ENCODE measurements at places on chromosomes 6 and 20.
A peak's percentile ranks its signal among the peaks of the same experiment; 100 is the strongest.

DNA sequence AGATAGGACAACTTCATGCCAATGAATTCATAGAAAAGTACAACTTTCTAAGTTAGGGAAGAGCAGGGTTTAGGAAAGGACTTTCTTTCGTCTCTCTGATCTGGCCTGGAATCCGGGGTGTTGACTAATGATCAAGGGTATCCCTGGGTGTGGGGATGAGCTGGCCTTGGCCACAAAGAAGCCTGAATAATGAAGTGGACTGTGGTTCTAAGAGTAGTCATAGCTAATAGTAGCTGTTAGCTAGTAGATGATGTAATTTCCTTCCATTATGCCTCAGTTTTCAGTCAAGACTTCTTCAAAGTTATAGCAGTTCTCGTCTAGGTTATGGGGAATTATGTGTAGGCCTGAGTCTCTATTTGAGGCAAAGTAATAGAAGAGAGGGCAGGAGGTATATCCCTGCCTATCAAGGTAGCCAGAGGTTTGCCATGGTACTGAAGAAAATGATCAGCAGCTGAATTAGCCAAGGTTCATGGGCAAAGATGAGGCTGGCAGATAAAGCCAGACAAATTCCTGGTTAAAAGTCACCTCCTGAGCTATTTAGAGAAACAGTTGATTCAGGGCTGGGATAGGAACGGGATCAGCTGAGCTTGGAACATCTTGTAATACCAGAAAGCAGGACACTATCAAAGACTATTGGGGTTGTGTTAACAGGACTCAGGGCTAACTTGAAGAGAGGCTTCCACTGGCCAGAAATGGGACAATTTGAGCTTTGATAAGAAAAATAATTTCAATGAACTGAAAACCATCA lies 18.7 kb upstream of the TRPC4AP start:
- DNase-seq = no peak

DNA sequence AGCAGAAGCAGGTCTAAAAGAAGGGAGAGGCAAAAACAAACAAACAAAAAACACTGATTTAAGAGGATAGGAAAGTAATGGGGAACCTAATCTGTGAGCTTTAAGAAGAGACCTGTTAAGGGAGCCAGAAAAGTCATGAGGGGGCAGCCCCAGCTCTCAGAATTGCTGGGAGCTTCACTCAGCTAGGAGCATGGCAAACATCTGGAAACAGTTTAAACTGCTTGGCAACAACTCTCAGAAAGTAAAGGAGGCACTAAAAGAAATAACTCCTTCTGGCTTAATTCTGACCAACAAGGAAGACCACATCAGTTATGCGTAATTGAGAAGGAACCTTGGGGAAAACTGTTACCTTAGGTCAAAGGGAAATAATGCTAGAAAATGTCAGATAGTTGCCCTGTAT lies 121.4 kb downstream of the LAMP5 start:
- DNase-seq = no peak

GRCh38 chr6:146598772-146599405 lies at the start of gene ADGB:
ADGB (plus strand) TSS chr6:146598972; CDS start chr6:146599041, 69 bp downstream.
- DNase-seq = no peak

DNA sequence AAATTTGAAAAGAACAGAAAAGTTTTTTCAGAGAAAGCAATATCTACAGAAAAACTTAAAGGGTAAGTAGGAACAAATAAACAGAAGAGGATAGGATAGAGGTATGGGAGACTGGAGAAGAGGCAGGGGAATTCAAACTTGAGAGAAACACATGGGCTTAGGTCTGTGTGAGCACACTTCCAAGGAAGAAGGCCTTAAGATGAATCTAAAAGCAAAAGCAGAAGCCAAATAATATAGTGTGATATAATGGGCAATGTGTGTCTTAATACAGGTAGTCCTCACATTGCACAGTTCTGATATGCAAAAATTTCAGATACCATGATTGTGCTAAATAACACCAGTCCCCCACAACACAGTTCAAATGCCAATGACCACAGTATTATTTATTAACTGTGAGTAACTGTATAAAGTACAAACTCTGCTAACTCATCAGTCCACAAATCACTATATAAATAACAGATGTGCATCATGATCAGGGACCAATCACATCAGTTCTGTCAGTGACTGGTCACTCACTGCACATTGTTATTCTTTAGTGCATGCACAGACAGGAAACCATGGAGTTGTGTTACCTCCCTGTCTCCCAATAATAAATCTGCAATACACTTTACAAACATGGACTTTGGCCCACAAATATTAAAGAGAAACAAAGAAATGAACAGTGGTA lies 18.6 kb downstream of the SNX14 start:
- no peak for DNase-seq

DNA sequence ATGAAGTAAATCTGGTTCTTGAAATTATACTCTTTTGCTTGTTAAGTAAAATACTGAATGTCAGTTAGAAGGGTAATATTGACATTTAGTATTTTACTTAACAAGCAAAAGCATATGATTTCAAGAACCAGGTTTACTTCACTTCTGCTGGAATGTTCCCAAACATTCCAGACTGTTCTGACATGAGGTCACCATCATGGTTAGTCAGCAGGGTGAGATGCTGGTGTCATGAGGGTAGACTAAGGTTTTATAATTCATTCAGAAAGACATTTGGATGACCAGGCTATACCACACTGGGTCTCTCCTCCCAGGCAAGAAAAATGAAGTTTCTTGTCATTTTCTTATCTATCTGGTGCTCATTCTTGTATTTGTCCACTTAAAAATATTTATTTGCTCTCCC lies 414.4 kb upstream of the MMS22L start:
- no peak for DNase-seq

DNA sequence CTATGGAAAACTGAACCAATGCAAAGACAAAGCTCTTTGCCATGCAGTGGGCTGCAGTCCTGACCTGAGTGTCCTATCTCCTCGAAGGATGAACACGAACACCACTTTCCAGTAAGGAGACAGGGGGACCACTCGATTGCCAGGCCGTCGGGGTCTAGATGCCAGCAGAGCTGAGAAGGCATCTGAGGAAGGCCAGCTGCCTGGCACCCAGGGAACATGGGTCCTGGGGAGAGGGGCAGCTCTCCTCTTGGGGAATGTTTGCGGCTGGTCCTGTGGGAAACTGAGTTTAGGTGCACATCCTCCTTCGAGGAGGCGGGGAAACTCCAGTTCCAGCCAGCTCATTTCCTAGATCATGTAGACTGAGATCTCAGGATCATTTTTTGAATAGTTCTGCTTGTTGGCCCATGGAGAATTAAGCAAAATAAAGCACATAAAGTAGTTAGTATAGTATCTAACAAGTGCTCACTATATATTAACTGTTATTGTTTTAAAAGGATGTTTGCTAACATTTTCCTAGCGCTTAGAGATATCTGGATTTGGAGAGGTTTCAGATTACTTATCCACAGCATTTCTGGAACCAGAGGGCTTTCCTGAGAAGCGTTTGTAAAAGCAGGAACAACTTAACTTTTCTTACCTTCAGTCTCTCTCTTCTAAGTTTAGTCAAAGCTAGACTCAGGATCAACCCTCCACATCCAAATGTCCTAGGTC lies 225.3 kb upstream of the FOXQ1 start:
- DNase-seq = no peak

GRCh38 chr6:121951918-121952379 lies 447.5 kb upstream of the HSF2 start:
- DNase-seq = no peak

GRCh38 chr6:163871616-163872015 lies 457.1 kb downstream of the QKI start:
- DNase-seq = no peak

- peak; percentile 35 for DNase-seq
Measured at GRCh38 chr6:142906945-142907470, 38.0 kb downstream of the HIVEP2 start.

GRCh38 chr20:34295284-34295683 lies 7.9 kb downstream of the AHCY start:
- DNase-seq = no peak

- DNase-seq = peak; percentile 51
Measured at GRCh38 chr6:158816329-158816728, 2.8 kb downstream of the EZR start.

DNA sequence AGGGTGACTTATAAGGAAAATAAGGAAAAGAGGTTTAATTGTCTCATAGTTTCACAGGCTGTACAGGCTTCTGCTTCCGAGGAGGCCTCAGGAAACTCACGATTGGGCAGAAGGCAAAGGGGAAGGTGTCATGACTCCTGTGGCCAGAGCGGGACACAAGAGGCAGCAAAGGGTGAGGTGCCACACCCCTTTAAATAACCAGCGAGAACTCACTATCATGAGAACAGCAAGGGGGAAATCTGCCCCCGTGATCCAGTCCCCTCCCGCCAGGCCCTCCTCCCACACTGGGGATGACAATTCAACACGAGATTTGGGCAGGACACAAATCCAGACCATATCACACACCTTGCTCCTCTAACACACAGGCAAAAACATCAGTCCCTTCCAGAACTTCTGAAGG lies 254.0 kb downstream of the DLL1 start:
- no peak for DNase-seq

- no peak for DNase-seq
Measured at GRCh38 chr6:147504848-147505247, 3.6 kb upstream of the SAMD5 start.

DNA sequence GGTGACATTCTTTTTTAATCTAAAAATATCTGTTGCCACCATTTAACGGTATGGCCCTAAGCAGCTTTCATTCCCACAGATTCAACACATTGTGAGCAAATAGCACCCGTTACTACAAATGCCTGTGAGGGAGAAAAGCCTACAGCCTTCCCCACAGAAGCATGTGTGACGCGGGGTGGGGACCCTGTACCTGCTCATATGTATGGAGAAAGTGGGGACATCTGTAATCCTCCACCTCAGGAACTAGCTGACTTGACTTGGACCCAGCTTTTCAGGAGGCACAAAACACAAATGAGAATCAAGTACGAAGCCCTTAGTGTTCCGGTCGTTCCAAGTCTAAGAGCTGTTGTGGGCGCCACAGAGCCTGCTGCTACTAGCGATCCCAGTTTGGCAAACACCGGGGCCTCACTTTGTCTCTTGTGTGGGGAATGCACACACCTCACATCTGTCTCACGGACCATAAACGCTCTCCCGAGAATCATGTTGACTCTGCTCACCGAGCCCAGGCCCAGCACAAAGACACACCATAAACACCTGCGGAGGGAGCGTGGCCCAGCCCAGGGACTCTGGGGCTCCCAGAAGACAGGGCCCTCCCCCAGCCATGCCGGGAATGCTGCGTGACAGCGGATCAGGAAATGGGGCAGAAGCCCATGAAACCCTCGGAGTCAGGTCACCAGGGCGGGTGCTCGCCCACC lies 21.6 kb downstream of the DLL1 start:
- DNase-seq = no peak

DNA sequence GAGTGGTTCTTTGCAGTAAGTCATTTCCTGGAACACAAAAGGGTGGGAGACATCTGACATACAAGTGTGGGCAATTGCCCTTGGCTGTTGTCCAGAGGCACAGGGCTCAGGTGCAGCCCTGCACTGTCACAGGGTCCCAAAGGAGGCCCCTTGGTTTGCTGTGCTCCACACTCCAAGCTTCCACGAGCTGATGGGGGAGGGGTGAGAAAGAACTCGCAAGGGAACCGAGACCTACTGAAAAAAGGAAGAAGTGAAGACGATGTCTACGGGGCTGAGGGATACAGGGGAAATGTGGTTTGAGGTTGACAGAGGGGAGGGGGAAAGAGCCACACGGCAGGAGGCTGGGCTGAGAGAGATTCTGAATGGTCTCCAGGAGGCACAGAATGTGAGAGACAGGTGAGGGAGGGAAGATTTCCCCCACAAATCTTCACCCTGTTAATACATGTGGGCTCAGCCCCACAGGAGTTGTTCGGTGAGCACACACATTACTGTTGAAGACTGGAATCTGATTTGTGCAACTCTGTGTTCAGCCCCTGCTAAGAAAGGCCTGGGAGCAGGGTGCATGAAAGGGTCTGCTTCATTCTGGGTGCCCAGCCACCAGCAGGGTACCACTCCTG lies 123.4 kb downstream of the LY86 start:
- DNase-seq = peak; percentile 45

DNA sequence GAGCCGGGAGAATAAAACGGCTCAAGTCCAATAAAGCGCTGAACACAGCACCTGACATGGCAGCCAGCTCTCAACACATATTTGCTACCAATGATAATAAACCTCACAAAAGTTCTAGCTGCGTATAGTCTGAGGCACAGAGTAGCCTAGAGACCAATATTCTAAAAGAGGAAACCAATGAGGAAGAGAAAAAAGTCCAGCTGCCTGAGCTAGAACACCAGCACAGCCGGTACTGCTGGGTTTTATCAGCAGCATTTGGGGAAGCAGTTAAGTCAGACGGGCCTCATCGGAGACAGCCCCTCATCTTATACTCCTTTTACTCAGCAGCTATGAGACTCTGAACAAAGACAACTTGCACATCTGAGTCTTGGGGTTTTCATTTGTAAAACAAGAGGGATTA lies 2.4 kb upstream of the RTF2 start:
- peak; percentile 53 for DNase-seq

GRCh38 chr6:11496152-11497060 lies 41.1 kb upstream of the TMEM170B start:
- peak; percentile 67 for DNase-seq

DNA sequence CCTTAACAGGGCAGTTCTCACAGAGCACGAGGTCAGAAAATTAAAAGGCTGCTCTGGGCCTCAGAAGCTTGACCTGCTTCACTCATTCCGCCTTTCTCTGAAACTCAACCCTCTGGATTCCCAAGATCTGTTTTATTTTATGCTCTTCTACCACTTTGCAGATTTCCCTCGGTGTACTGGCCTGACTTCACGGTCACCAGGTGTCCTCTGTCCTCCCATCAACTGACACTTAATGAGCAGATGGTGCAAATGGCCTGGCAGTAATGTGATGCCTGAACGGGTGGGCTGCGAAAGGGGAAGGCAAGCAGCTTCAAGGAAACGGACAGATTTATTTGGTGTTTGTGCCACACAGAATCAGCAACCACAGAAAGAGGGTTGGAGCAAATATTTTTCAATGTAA lies 169.7 kb upstream of the TFAP2D start:
- no peak for DNase-seq

DNA sequence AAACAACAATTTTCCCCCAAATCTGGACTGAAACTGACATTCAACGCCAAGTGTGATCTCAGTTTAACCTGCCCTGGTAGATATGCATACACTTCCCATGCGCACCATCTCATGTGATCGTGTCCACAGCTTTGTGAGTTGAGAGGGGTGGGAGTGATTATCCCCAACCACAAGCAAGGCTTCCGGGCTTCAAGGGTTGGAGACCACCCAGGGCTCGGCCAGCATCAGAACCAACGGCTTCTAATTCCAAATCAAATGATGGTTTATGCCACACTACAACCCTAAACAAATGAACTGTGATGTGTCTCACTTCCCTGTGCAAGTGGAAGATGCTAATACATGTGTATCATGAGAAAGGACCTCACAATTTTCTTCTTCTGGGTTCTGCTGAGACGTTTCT lies 515 bp upstream of the TGM3 start:
- DNase-seq = no peak

DNA sequence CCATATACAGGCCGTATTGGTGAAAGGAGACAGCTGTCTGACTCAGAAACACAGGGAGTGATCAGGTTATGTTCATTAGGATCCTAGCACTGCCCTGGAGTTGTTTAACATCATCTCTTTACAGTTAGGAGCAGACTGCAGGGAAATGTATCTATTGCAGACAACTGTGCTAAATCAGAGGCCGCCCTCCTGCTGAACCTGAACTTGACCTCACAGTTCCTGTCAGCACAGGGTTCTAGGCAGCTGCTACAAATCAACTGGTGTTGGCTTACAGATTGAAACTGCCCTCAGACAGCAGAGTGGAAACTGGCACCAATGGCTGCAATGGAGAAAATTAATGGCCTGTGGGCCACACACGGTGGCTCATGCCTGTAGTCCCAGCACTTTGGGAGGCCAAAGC lies 3.7 kb upstream of the RPP40 start:
- no peak for DNase-seq
